ENCODE measurements at places on chromosomes 2 and 18.
A peak's percentile ranks its signal among the peaks of the same experiment; 100 is the strongest.

DNA sequence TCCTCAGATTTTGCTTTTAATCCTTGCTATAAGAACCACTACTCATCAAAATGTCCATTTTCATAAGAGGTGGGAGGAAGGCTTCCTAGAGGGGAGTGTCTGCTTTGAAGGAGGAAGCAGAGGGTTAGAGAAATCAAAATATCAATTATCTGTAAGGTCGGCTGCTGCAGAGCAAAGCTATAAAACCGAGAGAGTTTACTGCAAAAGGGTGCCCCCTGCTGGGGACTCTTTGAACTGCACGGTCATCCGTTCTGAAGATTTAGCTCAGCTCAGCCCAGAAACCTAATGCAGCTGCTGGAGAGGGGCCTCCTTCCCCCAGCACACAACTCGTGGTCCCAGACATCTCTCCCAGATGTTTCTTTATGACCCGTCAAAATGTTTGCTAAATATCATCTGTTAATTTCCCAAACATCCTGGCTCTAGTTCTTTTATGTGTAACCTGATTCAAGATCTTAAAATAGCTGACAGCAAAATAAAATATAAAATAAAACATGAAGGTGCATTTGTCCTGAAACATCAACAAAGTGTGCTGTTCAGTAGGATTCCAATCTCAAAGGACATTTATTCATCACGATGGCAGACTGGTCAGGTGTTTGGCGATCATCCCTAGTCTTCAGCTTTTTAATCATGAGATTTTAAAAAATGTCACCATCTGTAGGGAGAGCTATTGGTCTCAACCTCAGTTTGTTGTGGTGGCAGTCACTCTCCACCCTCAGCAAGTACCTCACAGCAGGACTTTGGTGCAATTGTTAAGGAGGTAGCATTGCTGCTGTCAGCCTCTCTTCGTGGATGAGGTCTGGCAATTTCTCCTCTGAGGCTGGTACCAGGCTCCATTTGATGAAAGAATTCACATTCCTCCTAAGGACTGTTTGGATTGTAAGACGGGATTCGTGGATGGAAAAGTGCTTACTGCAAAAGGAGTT, 185.9 kb downstream of the MTX2 start:
- DNase-seq, result peak; percentile 80

DNA sequence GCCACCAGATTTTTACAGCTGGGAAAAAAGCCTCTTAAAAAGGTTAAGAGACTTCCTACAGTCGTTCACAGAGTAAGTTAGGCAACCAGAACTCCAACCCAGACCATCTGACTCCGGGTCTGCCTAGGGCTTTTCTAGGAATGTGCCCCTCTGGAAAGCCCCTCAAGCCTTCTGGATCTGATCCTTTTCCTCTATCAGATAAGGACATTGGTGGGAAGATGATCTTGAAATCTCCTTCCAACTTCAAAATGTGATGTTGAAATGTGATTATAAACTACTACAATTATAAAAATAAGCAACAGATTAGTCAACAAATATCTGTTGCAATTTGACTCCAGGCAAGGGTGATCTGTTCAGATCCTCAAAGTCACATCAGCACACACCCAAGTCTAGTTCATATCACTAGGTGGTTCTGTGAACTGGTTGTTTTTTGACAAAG, 270.4 kb downstream of the ARHGAP15 start:
- DNase-seq, result no peak

DNA sequence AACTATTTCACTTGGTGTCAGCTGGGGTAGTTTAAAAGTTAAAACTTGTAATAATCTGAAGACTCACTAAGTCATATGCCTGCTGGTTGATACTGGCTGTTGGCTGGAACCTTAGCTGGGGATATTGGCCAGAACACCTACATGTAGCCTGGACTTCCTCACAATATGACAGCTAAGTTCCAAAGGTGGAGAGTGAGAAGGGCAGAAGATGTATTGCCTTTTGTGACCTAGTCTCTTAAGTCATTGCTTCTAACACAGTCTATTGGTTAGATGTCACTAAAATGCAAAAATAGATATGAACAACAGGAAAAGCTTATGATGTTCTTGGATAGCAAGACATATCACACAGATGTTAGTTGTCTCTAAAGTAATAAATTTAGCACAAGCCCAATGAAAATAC, 113.2 kb upstream of the CHAC2 start:
- DNase-seq, result no peak

DNA sequence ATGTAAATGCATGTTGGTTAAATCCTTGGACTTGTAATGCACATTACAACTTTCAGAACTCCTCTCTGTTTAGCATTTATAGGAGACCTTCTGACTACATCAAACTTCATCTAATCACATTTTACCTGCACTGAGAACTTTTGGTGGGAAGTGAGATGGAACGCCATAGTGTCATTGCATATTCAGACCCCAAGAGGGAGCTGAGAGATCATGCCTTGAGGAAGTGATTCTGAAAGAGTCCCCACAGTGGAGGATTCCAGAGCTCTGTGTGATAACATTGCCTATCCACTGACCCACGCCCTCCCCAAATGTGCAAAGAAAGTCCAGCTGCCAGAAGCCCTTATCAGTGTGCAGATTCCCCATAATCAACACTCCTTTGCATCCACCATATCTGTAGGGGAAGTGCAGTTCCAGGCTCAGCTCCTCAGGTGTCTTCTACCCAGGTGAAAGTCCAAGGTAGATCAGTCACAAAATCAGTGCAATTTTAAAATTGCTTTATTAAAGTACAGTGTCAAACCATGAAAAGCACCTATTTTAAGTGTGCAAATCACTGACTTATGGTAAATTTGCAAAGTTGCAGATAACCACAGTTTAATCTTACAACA, 212.4 kb downstream of the RPIA start:
- peak; percentile 32 for DNase-seq

- no peak for DNase-seq
These were observed 12.9 kb upstream of the EPAS1 start for GRCh38 chr2:46284260-46284659.

DNA sequence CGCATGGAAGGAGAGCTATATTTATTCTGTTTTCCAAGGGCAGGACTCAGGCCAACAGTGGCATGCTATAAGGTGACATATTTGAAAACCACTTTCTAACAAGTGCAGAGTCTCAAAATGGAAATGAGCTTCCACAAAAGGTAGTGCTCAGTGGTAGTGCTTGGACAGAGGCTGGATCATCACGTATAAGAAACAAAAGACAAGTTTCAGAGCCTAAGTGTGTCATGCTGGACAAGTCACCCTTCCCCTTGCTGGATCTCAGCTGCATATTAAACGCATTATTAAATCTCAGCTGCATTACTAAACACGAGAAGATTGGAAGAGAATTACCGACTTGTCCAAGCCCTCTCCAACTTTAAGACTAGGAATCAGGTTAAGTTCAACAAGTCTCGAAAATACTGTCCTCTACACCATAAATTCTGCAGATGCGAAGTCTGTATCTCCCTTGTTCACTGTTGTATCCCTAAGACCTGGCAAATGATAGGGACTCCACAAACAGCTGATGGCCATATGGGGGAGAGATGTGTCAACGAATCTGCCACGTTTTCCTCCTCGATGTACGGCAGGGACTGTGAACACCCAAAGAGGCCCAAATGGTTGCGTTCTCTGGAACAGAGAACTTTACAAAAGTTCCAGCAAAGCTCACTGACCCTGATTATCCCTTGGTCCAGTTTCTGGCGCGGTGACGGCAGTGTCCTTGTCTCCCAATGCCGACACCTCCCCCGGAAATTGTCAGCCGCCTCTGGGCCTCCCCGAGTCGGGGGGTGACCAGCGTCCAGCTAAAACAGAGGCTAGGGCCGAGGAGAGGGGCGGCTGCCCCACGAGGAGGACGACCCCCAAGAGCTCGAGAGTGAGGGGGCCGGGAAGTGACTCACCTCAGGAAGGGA, 611 bp downstream of the NOL10 start:
- no peak for DNase-seq

DNA sequence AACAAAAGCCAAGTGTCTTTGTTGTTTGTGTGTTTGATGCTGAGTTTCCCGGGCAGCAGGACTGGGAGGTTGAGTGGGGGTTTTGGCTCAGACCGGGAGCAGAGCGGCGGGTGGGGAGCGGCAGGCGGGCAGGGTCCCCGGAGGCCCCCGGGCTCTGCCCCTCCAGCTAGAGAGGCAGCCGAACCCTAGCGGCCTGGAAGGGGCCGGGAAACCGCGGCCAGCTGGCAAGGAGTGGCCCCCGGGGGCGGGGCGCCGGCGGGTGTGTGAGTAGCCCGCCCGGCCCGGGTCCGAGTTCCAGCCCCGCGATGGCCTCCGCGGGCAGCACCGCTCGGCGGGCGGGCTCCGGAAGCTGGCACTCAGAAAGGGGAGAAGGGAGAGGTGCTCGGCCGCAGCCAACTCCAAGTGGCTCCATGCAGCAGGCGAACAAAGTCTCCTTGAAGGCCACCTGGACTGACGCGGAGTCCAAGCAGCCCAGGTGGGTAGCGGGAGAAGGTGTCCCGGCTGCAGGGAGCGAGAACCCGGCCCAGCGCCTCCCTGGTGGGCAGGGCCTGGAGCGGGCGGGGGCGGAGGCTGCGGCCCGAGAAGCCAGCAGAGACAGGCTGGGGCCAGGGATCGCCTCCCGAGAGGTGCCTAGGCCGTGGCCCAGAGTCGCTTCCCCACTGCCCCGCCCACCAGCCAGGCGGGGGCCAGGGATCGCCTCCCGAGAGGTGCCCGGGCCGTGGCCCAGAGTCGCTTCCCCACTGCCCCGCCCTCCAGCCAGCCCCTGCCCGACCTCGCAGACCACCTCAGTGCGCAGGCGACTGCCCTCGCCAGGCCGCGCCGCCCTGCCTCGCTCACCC, at the start of gene ANKRD53:
Gene ANKRD53, plus strand, starts transcription at position 290 of the 839 bp plus-strand sequence. Its CDS starts 16 bp downstream, at position 306.
- DNase-seq, result peak; percentile 38

GRCh38 chr2:3631851-3632659, 25.9 kb upstream of the ALLC start:
- DNase-seq, result no peak

DNA sequence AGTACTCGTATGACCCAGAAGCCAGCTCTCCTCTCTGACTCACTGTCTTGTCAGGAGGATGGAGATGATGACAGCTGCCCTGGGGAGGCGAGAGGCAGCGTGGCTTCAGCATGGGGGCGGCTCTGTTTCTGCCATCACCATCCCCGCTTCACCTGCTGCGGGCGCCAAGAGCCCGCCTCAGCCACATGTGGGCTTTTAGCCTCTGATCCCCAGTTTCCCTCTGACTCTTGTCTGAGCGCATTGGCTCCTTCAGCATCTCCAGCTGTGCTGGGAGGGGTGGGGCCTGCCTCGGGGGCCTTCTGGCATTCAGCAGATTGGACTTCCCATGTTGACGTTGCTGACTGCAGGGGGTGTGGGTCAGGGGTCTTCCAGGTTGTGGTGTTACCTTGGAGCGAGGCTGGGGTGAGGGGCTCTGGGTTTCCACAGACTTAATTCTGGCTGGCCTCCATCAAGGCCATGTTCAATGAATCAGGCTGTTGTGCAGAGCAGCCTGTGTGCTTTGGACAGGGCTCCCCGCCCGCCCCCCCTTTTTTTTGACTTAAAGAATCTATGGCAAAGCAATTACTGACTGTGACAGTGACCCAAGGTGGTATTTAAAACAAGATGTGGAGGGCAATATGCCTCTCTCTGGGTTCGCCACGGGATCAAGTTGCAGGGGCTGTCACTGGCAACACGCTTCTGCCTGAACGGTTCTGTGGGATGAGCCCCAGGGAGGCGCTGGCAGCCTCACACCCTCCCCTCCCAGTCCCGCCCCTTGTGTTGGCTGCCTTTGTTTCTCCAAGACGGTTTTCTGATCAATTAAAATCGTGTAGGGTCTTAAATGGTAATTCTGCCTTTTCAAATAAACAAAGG, 228.3 kb downstream of the LDLRAD4 start:
- peak; percentile 86 for DNase-seq

DNA sequence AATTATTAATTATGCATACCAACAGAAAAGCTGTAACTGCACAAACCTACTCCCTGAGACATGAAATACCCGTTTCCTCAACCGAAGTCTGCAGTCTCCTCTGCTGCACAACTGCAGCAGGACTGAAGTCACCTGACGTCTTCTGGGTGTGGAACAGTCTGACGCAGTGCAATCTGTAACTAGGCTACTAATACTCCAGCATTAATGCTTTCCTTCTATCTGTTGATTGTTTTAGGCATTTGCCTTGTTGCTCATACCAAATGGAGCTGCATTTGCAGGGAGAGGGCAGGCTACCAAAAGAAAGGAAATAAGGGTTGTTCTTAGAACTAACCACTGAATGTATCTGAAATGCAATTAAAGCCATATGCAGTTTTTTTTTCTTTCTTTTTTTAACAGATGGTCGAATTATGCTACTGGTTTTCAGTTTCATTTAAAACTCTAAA, 40.1 kb downstream of the RTN4 start:
- DNase-seq, result no peak

DNA sequence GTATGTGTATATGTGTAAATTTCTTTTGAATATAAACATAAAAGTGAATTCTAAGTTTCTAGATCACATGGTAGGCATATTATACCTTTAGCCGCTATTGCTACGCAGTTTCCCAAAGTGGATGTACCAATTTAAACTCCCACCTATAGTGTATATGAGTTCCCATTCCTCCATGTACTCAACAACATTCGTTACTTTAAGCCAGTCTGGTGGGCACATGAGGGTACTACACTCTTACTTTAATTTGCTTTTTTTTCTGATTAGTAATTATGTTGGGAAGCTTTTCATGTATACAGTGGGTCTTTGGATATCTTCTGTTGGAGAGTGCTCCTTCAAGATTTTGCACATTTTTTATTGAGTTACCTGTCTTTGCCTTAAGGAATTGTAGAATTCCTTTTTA, 683.8 kb downstream of the ERBB4 start:
- no peak for DNase-seq

GRCh38 chr2:128818704-128819491, 500.2 kb upstream of the HS6ST1 start:
- DNase-seq, result no peak

- DNase-seq, result no peak
These were observed 255.5 kb downstream of the ETAA1 start for GRCh38 chr2:67652679-67653078.

GRCh38 chr2:46915281-46915810, at the start of gene MCFD2:
Gene MCFD2 (minus strand): TSS chr2:46915806. CDS start chr2:46909171, 6,635 bp downstream.
- no peak for DNase-seq

GRCh38 chr2:134333646-134334189, 79.8 kb downstream of the MGAT5 start:
- peak; percentile 88 for DNase-seq

DNA sequence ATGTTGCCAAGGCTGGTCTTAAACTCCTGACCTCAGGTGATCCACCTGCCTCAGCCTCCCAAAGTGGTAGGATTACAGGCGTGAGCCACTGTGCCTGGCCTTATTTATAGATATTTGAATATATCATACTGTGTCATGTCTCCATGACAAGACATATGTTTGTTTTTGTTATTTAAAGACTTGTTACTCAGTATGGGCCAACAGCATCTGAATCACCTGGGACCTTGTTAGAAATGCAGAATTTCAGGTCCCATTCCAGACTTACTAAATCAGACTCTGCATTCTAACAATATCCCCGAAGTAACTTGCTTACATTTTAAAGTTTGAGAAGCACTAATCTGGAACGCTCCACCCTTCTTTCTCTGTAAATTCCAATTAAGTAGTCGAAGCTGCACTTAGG, 33.2 kb downstream of the RPE start:
- DNase-seq, result no peak

DNA sequence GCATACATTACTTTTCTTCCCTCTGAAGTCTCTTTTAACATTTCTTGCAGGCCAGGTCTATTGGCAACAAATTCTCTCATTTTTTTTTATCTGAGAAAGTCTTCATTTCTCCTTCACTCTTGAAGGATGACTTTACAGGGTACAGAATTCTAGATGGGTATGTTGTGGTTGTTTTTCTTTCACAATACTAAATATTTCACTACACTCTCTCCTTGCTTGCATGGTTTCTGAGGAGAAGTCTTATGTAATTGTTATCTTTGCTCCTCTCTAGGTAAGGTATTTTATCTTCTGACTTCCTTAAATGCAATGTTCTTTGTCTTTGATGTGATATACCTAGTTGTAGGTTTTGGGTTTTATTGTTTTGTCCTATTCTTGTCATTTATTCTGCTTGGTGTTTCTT, 371.1 kb downstream of the FIGN start:
- no peak for DNase-seq

All from COR-L47 (cell line).